ENCODE measurements at places on chromosomes 2 and 18.

GRCh38 chr2:36800381-36800780, 103.9 kb downstream of the VIT start:
- no peak for DNase-seq

GRCh38 chr2:10204326-10205161, 82.0 kb downstream of the RRM2 start:
- DNase-seq, result no peak

GRCh38 chr18:23906658-23907057, 107.9 kb upstream of the TTC39C start:
- no peak for DNase-seq

- DNase-seq, result no peak
These were observed 136.6 kb upstream of the ALKAL2 start for GRCh38 chr2:424306-425171.

- no peak for DNase-seq
These were observed 335.7 kb downstream of the GALNT13 start for GRCh38 chr2:154207288-154208047.

GRCh38 chr18:49838381-49838780, 25.0 kb upstream of the ACAA2 start:
- no peak for DNase-seq

GRCh38 chr18:45353530-45353929, 261.7 kb upstream of the SLC14A2 start:
- DNase-seq, result no peak

- DNase-seq, result no peak
These were observed 95.4 kb upstream of the OTOS start for GRCh38 chr2:240235811-240236210.
